ENCODE measurements at places on chromosomes 5 and 9.

DNA sequence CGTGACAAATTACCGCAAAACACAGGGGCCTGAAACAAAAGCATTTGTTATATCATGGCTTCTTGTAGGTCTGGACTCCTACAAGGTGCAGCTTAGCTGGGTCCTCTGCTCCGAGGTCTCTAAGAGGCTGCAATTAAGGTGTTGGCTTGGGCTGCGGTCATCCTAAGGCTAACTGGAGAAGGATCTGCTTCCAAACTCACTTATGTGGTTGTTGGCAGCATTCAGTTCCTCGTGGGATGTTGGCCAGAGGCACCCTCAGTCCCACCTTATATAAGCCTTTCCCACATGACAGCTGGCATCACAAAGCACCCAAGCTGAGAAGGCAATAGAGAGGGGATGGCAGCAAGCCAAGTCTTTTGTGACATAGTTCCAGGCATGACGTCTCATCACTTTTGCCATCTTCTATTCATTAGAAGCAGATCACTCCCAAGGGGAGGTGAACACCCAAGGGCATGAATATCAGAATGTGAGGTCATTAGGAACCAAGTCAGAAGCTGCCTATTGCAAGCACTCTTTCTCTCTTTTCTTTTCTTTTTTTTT, 47.9 kb upstream of the ZBTB43 start:
- no peak for DNase-seq

GRCh38 chr5:110460837-110461236, 265.6 kb downstream of the TMEM232 start:
- DNase-seq: no peak

- no peak for DNase-seq
Measured at GRCh38 chr5:163460562-163461171, at the start of gene HMMR. Gene HMMR, plus strand, starts transcription at chr5:163460632. Its CDS starts 61 bp downstream, at chr5:163460693.

DNA sequence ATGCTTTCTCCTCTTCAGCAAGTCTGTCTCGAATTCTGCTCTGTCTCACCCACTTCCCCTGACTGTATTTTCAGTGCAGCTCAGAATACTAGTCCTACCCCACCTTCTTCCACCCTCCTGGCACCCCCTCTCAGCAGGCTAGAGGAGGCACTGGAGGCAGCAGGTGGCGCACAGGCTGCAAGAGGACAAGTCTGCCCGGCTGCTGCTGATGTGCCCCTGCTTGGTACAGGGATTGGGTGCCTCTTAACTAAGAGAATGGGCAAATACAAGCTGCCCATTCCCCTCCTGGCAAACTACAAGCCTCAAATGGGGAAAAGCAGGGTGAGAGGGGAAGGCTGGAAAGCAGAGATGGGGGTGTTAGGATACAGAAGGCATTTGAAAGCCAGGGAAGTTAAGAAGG, 5.1 kb downstream of the TLN1 start:
- no peak for DNase-seq

GRCh38 chr5:107247427-107247826, 423.3 kb downstream of the EFNA5 start:
- DNase-seq: no peak

DNA sequence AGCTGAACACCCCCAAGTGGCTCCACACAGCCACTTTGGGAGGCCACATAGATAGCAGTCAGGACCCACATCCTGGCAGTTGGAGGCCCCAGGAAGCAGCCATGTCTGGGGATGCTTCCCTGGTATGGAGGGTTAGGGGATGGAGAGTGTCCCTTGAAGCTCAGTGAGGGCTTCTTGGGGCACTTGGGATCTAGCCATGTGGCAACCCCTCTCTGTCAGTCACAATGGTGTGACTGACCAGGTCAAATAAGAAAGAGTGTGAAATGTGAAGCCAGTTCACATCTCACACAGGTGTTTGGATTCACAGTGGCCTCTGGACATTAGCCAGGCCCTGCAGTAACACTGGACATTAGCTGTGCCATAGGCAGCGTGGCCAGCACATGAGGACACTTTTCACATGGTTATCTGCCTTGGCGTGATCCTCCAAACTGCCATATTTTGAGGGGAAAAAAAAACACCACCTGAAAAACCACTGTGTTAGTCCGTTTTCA, 53.9 kb upstream of the IL17B start:
- DNase-seq: no peak

- no peak for DNase-seq
Measured at GRCh38 chr5:132019857-132020555, 8.5 kb upstream of the ACSL6 start.

GRCh38 chr9:20403346-20403745, 219.0 kb downstream of the MLLT3 start:
- DNase-seq: no peak

GRCh38 chr5:143836161-143836725, 24.3 kb downstream of the HMHB1 start:
- no peak for DNase-seq

- no peak for DNase-seq
Measured at GRCh38 chr5:133694181-133694831, 82.0 kb upstream of the FSTL4 start.

Data from pons (tissue), 1 donor.